Hindlimb muscle (tissue), 1 donor: ENCODE measurements at places on chromosomes 5 and 9. TPM values are rescaled to one million over a fixed set of nuclear protein-coding genes. Genes with fewer than 3 reads are reported as not detected.

- DNase-seq = no peak
Observed at GRCh38 chr5:140365941-140366340, 5.9 kb downstream of the SLC4A9 start.

Gene SELENOP
- polyA plus RNA-seq = 166 TPM

DNA sequence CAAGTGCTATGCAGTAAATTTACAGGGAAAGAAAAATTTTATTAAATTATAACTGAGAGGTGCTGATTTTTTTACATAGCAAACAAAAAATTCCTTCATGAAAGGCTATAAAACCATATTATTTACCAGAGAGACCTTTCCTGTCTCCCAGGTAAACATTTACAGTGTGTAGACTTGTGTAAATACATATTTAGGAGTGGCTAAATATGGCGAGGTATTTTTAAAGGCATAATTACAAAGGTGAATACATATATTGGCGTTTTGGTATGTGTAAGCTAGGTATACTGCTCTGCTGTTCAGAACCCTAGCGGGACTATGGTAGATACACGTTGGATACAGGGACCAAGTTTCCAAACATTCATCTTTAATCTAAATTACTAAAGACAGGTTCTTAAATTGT lies 170.6 kb upstream of the MEF2C start:
- no peak for DNase-seq

DNA sequence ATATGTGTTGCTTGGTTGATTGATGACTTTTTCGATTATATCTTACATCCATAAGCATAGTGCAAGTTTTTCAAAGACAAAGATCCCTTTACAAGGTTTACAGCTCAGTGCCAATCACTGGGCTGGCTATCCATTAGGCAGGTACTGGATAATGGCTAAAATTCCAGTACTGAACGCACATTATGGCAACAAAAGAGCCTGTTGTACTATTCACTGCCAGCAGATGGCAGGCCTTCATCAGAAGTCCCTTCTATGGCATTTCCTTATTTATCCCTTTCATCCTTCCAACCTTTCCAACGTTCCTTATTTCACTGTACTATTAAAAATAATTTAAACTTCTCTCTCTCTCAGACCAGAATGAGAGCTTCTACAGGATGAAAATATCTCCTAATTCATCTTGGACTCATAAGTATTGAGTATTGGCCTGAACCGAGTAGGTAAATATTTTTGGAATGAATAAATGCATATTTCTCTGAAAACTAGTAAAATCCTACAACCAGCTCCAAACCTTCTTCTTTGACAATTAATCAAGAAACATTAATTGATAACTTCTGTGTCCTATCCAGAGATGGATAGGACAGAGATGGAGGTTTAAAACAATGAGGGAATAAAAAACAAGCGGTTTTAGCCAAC lies 6.7 kb upstream of the WNT8A start:
- DNase-seq = peak; percentile 62

DNA sequence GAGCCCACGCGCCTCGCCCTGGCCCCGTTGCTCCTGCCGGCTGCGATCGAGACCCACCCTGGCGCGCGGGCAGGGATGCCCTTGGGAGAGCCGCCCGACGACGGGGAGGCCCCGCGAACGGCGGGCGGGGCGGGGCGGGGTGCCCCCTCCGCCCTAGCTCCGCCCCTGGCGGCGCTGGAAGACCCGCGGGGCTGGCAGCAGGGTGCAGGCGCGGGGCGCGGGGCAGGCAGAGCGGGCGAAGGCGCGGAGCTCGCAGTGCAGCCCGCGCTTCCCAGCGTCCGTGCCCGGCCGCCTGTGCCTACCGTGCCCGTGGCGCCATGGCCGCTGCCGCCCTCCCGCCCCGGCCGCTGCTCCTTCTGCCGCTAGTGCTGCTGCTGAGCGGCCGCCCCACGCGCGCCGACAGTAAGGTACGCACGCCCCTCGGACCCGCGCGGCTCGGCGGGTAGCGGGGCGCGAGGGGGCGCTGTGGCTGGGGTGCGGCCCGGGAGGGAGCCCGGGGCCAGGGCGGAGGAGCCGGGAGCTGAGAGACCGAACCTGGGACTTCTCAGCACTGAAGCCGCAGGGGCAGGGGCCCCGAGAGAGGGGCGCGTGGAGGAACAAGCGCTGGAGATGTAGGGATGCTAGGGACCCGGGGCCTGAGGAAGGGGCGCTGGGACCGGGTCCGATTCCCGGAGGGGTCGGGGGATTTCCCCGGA lies at the start of gene OLFML2A:
OLFML2A (plus strand) TSS at position 180 of the 695 bp plus-strand sequence; CDS start at position 318, 138 bp downstream.
- no peak for DNase-seq

Gene PCDHGC4
- polyA plus RNA-seq = 1.7 TPM

Gene TMEM252
- polyA plus RNA-seq = 1.8 TPM

DNA sequence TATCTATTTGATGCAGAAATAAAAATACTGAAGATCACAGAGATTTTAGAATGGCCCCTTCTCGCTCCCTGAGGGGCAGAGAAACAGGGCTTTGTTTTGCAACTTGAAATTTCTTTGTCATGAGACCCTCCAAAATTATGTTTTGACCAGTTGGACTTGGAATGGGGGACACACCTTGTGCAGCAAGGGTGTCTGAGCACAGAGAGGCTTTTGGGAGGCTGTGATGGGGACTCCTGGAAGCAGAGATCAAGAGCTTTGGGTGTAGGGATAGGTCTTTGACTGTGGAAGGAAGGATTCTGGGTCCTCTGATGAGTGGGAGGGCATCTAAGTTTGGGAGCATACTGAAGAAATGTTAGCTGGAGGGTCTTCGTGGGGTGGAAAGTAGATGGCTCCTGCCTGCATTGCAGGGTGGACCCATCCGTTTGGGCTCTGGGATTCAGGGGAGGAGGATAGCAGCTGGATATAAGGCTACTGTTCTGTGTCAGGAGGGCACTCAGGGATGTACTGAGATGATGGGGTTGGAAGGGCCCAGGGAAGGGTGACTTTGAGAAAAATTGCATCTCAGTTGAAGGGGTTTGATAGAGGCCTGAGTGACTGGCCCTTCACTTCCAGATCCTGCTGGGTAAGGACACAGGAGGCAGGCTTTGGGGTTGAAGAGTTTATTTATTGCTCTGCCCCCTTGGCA lies 1.8 kb upstream of the MYORG start:
- no peak for DNase-seq

Gene FOXD4
- 2.7 TPM for polyA plus RNA-seq

DNA sequence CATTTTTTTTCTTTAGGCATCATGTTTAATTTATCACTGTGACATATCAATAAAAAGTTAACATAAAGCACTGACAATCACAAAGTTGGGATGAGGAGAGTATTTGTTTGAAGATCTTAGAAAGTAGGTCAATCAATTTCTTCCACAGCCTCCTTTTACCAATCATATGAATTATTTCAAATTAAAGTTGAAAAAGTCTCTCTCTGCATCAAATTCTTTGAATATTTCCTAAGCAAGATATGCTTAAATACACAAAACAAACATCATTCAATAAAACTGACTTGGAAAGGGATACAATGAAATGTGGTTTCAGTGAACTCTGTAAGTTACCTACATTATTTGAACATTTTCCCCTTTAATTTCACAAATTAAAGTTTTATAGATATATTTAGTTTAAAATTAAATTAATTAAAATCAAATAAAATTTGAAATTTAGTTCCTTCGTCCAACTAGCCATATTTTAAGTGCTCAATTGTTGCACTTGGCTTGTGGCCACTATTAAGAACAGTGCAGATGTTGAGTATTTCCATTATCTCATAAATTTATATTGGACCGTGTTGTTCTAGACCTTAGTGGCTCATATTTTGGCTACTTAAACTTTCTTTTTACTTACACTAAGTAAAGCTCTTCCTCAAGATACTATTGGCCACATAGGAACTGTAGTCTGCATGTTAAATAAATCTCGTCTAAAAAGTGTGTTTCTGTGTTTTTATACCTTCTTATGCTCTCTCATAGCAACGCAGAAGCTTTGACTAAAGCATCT lies 949.7 kb upstream of the NUDT12 start:
- peak; percentile 20 for DNase-seq

GRCh38 chr9:121295662-121296191 lies 27.8 kb downstream of the GSN start:
- no peak for DNase-seq

GRCh38 chr5:77851176-77852067 lies 75.3 kb upstream of the TBCA start:
- peak; percentile 54 for DNase-seq

DNA sequence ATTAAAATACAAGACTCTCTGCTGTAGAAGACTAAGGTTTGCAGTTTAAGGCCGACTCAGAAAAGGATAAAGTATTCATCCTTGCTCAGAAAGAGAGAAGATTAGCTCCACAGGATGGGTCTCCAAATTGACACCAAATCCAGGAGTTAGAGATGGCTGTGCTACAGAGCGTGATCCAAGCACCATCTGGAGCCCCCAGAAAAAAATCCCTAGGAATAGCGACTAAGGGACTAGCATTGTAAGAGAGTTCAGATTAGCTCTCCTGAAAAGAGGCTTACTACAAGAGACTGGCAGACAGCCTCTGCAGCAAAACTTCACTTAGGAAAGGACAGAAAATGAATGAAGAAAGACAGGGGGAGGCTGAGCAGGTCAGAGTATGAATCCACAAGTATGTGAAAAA lies 3.7 kb downstream of the SIL1 start:
- no peak for DNase-seq

Gene KCNN2
- 9.6 TPM for polyA plus RNA-seq

GRCh38 chr9:109319626-109320241 lies 1.1 kb downstream of the EPB41L4B start:
- no peak for DNase-seq

Gene DMRT1
- polyA plus RNA-seq = not detected

DNA sequence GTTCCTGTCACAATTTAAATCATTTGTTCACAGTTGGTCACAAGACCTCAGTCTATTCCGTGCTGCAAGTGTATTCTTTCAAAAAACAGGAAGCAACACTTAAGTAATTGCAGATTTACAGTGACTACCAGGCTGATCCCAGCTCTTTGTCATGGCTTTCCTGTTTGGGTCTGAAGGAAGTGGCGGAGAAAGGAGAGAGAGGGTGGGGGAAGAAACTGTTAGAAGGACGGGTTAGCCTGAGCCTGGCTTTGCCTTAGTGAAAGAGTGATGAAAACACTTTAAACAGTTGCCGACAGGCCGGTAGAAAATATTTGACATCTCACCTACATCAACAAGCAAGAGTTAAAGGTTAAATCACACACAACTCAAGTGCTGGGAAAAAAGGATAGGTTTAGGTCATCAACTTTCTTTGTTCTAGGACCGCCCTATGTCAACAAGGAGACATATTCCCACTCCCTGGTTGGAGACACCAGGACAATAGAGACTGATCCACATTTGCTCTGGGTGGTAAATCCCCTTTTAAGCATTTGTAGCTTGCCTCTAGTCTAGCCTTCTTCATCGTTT lies 102.2 kb upstream of the DAB2 start:
- DNase-seq = no peak

DNA sequence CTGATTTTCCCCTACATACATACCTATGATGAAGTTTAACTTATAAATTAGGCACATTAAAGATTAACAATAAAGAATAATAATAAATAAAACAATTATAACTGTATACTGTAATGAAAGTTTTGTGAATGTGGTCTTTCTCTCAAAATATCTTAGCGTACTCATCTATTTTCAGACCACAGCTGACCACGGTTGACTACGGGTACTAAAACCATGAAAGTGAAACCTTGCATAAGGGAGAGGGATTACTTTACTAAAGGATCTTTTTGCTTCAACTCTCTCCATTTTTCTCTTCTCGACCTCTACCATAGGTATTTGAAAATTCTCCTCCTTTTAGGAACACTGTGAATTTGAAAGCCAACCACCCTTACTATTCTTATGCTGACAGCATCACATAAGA lies 475.5 kb downstream of the CETN3 start:
- no peak for DNase-seq

Gene CDX1
- 0.19 TPM for polyA plus RNA-seq

Gene ECM2
- polyA plus RNA-seq = 18.0 TPM

Gene CLIC3
- 0.54 TPM for polyA plus RNA-seq

- peak; percentile 50 for DNase-seq
Observed at GRCh38 chr9:3181049-3181953, 337.4 kb upstream of the PUM3 start.

Gene CD14
- polyA plus RNA-seq = 30.9 TPM

Gene MAMDC2
- 5.4 TPM for polyA plus RNA-seq

GRCh38 chr9:1101846-1102641 lies 51.9 kb downstream of the DMRT2 start:
- DNase-seq = no peak

Gene HACD4
- polyA plus RNA-seq = 1.4 TPM

Gene PTBP3
- 16.3 TPM for polyA plus RNA-seq

DNA sequence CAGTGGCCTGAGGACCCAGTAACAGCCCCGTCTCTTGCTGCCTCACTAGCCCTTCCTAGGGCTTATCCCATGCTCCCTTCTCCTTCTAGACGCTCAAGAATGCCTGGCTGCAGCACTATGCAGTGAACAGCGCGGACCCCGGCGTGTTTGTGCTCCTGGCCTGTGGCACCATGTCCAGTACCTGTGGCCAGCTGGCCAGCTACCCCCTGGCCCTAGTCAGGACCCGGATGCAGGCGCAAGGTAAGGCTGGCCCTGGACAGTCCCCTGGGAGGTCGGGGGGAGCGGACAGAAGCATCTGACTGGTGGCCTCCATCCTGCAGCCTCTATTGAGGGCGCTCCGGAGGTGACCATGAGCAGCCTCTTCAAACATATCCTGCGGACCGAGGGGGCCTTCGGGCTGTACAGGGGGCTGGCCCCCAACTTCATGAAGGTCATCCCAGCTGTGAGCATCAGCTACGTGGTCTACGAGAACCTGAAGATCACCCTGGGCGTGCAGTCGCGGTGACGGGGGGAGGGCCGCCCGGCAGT lies 20.5 kb downstream of the PTGES2 start:
- no peak for DNase-seq
